ENCODE measurements at places on chromosomes 1 and 21. TPM values are rescaled to one million over a fixed set of nuclear protein-coding genes. Genes with fewer than 3 reads are reported as not detected.

- no peak overlapping the region for H3K27ac ChIP-seq
- no peaks in the 10 kb centered on the region for H3K27me3 ChIP-seq
- no peak for DNase-seq
- no peaks in the 10 kb centered on the region for H3K36me3 ChIP-seq
Observed at GRCh38 chr1:241612533-241613477, 27.4 kb downstream of the CHML start.

DNA sequence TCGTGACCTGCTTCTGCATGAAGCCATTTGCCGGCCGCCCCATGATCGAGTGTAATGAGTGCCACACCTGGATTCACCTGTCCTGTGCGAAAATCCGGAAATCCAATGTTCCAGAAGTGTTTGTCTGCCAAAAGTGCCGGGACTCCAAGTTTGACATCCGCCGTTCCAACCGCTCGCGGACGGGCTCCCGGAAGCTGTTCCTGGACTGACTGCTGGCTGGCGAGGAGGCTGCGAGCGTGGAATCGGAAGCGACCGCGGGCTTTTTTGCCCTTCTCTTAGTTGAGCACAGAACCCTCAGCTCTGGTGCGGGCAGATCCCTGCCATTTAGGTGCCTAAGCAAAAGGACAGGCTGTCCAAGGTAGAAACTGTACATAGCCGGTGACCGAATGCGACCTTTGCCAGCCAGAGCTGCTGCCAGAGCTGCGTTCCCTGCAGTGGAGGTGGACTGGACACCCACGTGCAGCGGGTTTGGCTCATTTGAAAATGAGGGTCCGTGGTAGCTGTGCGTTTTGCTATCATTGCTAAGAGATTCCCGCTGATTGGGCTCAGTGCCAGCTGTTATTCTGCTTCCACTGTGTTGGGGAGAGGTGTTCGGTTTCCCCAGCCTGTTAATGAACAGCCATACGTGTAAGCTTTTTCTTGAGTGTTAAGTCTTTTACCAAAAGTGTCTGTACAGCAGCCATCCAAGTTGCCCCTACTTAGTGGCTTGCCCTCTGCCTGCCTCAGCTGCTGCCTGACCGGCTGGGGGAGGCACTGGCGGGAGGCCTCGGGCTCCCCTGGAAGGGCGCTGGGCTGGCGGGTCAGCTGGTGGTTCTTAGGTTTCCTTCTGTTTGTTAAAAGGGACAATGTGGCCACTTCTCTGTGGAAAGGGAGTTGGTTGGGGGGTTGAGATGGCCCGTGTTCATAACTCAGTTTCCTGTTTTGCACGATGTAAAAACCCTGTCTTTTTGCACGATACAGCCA lies 3.0 kb upstream of the THAP3 start:
- no peak for DNase-seq
- peaks cover 13% of the 10 kb centered on the region for H3K4me1 ChIP-seq
- no peak overlapping the region for H3K4me3 ChIP-seq
- no peak overlapping the region for H3K27ac ChIP-seq
- H3K36me3 ChIP-seq = no peaks in the 10 kb centered on the region
- H3K27me3 ChIP-seq = no peaks in the 10 kb centered on the region

- H3K27ac ChIP-seq = peak overlapping the region; percentile 91
- H3K4me1 ChIP-seq = peaks cover 51% of the 10 kb centered on the region
- H3K27me3 ChIP-seq = no peaks in the 10 kb centered on the region
Observed at GRCh38 chr21:44881198-44881872, 7.8 kb upstream of the PTTG1IP start.

DNA sequence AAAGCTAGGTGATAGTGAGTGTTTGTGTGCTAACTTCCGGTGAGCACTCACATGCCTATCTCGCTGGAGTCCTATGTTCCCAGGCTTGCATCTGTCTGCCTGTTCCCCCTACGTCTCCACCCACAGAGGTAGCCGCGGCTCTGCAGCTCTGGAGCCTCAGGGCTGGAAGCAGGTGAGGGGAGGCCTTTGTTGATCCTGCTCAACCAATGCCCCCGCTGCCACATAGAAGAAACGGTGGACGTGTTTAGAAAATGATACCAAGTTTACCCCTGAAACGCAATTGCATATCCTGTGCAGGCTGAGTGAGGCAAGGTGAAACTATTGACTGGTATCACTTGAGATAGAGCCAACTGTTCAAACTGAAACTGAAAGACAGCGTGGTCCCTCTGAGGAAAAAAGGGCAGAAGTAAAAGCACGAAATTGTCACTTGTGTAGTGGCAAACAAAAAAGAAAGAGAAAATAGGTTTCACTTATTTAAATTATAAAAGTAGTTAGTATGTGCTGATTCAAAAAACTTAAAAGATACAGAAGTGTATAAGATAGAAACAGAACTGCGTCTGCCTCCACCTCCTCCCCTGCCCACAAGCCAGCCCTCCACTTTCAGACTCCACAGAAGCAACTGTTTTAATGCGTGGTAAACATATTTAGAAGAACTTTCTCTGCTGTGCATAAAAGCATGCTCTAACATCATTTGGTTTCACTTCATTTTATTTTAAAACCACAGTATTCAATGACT lies 38.6 kb upstream of the ETS2 start:
- H3K4me3 ChIP-seq = peak overlapping the region; percentile 96
- peaks cover 37% of the 10 kb centered on the region for H3K4me1 ChIP-seq

GRCh38 chr1:173329726-173330125 lies 122.6 kb upstream of the TNFSF4 start:
- no peak for DNase-seq
- peaks cover under 1% of the 10 kb centered on the region for H3K36me3 ChIP-seq
- no peak overlapping the region for H3K4me3 ChIP-seq
- H3K4me1 ChIP-seq = peaks cover 13% of the 10 kb centered on the region
- H3K27me3 ChIP-seq = no peaks in the 10 kb centered on the region
- no peak overlapping the region for H3K27ac ChIP-seq

FBXO42 gene
- polyA plus RNA-seq = 21.5 TPM

IFNAR1 gene
- polyA plus RNA-seq = 48.7 TPM

CD34 gene
- polyA plus RNA-seq = not detected

GJA5 gene
- polyA plus RNA-seq = not detected

PEX14 gene
- 3.3 TPM for polyA plus RNA-seq

TIAM1 gene
- 2.7 TPM for polyA plus RNA-seq

MEX3A gene
- not detected for polyA plus RNA-seq

S100A9 gene
- polyA plus RNA-seq = 5.0 TPM

PDPN gene
- not detected for polyA plus RNA-seq

Measured in naive thymus-derived CD8-positive, alpha-beta T cell (primary cell).